ENCODE measurements at places on chromosomes 5 and 9.

DNA sequence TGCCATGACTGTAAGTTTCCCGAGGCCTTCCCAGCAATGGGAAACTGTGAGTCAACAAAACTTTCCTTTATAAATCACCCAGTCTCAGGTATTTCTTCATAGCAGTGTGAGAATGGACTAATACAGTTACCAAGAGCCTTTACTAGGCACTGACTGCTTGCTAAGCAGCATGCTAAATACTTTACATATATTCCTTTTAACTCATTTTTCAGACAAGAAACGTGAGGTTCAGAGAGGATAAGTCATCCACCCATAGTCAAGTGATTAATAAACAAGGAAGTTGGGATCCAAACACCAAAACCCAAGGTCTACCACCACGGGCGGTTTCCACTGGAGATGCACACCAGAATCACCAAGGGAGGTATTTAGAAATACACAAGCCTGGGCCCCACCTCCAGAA is 50.8 kb downstream of the GABBR2 start:
- no peak for DNase-seq

DNA sequence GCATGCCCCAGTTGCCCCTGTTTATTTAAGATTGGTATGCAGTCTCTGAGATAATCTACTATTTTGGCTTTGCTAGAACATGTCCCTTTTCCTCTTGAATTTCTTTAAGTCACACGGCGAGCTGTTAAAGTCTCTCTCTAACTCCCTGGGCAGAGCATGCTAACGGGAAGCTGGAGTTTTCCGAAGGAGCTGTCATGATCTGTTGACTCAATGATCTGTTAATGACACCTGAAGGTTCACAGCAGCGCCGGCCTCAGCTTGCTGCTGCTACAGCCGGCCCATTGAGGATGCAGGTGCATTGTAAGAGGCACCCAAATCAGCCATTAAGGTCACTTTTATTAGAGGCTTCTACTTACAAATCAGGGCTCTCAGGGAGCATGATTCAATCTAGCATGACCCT is 1203.4 kb downstream of the MAT2B start:
- no peak for DNase-seq

GRCh38 chr5:154002511-154003020 is 36.1 kb downstream of the FAM114A2 start:
- no peak for DNase-seq

- no peak for DNase-seq
Measured at GRCh38 chr9:3177936-3178335, 334.0 kb upstream of the PUM3 start.

- no peak for DNase-seq
Measured at GRCh38 chr5:166677891-166678290, 1613.6 kb upstream of the WWC1 start.

- no peak for DNase-seq
Measured at GRCh38 chr5:71907608-71908145, 188.6 kb downstream of the CARTPT start.

DNA sequence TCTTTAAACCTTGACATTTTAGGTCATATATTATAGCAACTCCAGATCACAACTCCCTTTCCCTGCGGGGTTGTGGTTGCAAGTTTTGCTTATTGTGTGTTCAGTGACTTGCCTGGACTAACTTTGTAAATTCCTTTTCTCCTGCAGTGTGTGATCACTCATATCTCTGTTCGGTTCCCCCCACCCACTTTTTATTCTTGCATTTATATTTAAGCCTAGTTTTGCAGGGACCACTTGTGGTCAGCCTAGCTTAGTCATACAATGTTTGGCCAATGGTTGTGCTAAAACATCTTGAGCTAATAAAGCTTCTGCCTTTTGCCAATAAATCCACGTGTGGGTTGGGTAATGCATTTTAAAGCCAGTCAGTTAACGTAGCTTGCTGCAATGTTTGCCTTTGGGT is 146.5 kb upstream of the IRX4 start:
- DNase-seq, result no peak

DNA sequence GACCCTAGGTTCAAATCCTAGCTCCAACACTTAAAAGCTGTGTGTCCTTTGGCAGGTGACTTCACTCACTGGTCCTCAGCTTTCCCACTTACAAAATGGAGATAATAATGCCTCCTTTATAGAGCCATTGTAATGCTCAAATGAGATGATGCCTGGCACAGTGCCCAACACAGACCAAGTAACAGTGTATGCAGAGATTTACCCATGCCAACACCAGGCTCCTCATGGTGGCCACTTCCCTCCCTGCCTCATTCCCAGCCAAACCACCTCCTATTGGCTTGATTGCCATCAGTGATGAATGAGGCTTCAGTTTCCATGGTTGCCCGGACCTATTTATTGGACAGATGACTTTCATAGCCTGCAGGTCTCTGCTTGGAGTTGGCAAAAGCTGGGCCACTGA is 469.4 kb downstream of the CDK5RAP2 start:
- no peak for DNase-seq

GRCh38 chr9:71662082-71662481 is 106.2 kb downstream of the CEMIP2 start:
- DNase-seq, result no peak

DNA sequence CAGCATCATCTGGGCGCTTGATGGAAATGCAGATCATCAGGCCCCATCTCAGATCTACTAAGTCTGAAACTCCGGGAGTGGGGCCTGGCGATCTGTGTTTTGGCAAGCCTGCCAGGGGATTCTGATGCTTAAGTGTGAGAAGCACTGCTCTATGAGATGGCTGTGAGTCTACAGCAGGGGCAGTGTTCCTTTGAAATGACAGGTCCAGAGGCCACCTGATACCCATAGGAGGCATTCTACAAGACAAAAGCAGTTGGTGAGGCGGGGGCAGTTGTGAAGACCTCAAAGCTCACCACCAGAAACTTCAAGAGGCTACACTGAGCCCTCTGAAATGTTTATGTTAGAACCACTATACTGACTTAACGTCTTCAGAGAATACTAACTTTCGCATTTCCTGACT is 86.9 kb upstream of the SPATA31D4 start:
- DNase-seq, result no peak

- no peak for DNase-seq
Measured at GRCh38 chr5:132439521-132440089, 51.0 kb downstream of the IRF1 start.

- no peak for DNase-seq
Measured at GRCh38 chr5:86125731-86126601, 491.8 kb upstream of the COX7C start.

GRCh38 chr9:35322075-35322885 is 160.5 kb downstream of the UNC13B start:
- DNase-seq, result no peak

- DNase-seq, result no peak
Measured at GRCh38 chr5:156779436-156779835, 70.7 kb upstream of the PPP1R2B start.

GRCh38 chr9:3385871-3386270 is 139.9 kb downstream of the RFX3 start:
- DNase-seq, result peak; percentile 2

DNA sequence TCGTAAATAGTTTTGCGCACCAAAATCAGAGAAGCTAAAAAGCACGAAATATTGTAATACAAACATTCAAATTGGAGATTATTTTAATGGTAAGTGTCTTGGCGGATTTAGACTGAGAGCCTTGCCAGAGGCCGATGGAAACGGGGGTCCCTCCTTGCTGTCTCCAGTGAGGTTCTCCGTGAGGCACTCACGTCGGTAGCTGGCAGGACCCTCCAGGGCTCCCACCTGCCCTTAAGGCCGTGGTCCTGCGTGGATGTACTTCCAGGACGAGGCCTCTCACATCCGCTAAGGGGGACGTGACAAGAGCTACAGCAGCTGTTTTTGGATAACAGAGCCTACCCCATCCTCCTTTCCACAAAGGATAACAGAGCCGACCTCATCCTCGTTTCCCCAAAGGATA is 7.9 kb downstream of the NKD2 start:
- DNase-seq, result no peak

DNA sequence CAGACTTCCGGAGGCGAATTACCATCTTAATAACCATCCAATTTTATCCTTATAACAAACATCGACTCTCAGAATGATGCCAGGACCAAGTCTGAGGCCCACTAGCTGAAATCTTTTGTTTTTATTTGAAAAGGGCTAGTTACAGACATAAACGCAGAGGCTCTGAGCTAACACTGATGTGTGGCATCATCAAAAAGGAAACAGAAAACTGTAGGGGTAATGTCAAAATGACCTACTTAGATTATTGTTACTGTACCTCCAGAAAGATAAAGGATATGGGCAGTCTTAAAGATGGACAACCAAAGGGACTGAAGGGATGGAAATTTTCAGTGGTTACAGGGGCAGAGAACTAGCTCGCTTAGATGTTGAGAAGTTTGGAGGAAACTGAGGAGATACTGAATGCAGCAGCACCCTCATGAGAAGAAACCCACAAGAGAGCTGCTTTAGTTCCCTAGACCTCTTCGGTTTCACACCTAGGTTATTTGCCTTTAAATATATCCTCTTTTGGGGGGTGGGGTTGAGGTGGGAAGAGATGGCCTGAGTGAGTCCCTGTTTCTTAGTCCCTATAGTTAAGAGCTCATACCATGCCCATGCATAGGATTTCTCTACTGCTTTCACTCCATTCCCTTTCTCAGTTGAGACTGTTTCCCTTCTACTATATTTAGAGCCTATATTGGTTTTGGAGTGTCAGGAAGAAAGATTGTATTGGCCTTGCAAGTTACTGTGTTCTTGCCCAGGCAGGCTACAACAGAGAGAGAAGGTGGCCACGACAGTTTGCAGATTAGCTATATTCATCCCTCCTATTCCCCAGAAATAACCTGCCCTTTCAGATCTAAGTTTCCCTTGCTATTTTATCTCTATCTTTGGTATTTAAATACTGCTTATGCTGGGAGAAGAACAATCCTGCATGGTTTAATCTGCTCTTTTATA is 320.4 kb upstream of the EFNA5 start:
- no peak for DNase-seq

GRCh38 chr9:105093685-105094084 is 150.8 kb upstream of the SLC44A1 start:
- no peak for DNase-seq

DNA sequence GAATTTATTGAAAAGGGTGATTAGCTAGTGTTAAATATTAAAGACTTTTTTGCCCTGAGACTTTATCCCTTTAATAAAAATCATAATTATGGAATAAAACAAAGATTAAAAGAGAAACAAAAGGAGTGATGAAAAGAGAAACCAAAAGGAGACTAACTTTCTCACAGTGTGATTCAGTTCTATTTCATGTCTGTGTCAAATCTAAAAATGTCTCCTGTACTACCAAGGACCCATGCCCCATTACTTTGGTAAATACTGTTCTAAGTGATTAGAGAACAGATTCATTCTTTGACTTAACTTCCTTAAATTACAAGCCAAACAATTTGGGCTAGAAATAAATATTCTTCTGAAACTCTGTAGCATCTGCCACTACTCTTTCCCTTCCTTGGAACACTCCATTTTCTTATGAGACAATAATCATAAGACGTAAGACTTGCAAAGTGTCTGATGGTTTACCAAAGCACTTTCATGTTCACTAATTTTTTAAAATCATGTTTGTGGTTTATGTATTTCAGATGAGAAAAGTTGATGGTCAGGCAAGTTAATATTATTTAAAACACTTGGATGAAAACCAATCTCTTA is 319.0 kb downstream of the EBF1 start:
- no peak for DNase-seq

DNA sequence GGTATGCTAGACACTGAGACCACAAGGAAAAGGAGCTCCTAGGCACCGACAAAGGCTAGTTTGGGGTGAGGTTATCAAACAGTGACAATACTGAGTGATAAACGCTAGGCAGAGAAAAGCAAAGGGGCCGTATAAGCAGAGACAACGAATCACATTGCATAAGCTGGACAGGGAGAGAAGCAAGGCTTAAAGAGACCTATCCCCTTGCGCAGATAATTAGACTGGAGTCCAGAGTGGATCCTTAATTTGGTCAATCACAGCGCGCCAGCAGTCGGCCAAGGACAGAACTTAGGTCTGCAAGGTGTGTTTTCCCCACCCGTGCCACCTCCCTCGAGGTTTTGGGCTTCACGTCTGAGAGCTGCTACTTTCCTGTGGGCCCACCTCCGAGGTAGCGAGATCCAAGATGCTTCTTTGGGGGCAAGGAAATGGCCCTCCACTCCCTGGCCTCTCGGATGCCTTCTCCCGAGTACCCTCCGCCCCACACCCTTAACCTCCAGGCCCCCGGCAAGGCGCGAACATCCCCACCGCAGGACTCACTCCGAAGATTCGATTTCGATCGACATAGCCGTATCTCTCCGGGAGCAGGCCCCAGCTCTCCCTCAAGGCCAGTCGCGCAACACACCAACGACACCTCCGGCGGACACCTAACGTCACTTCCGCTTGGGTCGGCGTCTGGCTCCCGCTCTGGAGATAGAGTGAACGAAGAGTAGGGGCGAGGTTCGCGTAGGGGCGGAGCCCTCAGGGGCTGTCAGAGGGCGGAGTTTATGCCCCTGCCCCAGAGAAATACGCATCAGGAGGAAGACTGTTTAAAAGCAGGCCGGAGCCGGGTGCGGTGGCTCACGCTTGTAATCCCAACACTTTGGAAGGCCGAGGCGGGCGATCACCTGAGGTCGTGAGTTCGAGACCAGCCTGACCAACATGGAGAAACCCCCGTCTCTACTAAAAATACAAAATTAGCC is at the start of gene SMU1:
Gene SMU1 (minus strand): TSS at position 629 of the 959 bp plus-strand sequence. CDS start 66 bp downstream, at position 563.
- DNase-seq, result peak; percentile 92

- DNase-seq, result no peak
Measured at GRCh38 chr9:38680837-38681445, 39.0 kb downstream of the FAM240B start.

DNA sequence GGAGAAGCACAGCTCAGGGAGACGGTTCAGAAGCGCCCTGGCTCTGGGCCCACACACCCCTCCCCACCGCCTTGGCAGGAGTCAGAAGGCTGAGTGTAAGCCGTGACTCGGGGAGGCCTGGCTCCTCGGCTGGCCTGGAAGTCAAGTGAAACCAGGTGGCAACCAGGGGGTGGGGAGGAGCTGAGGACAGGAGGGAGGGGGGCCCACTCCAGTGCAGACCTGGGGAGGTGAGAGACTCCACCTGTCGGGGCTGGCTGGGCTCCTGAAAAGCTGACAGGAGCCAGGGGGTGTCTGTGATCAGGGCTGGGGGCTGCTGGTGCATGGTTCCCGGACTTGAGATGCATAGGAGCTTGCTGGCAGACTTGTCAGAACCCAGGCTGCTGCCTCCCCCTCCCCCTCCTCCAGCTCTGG is 150.2 kb upstream of the PHYKPL start:
- no peak for DNase-seq

DNA sequence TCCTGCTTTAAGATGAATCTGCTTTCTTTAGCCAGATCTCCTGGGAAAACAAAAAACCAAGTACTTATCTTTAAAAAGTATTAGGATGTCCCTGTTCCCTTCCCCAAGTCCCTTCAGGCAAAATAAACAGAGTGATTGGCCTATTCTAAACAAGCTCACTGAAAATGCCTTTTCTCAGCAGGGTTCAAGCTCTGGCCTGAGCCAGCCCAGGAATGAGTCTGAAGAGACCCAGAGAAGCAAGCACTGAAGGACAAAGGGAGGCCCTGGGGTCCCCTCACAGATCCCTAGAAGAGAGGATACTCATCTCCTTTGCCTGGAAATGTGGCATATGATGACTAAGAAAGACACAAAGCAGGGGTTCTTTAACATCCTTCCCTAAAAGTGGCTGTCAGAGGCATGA is 66.8 kb upstream of the MAP1B start:
- DNase-seq, result no peak

- no peak for DNase-seq
Measured at GRCh38 chr9:37914154-37914551, 10.2 kb upstream of the SLC25A51 start.

- DNase-seq, result no peak
Measured at GRCh38 chr5:143850050-143850683, 38.2 kb downstream of the HMHB1 start.
